ENCODE measurements at places on chromosomes 12 and 14. TPM values are rescaled to one million over a fixed set of nuclear protein-coding genes. Genes with fewer than 3 reads are reported as not detected.

- no peak for DNase-seq
These were observed 46.8 kb upstream of the RBM19 start for GRCh38 chr12:114012744-114013431.

Gene PRR4
- 3.2 TPM for total RNA-seq

Gene CACNA2D4
- 4.3 TPM for total RNA-seq

Gene TAS2R14
- total RNA-seq = 1.0 TPM

GRCh38 chr12:69843608-69844007, 18.6 kb downstream of the MYRFL start:
- no peak for DNase-seq

DNA sequence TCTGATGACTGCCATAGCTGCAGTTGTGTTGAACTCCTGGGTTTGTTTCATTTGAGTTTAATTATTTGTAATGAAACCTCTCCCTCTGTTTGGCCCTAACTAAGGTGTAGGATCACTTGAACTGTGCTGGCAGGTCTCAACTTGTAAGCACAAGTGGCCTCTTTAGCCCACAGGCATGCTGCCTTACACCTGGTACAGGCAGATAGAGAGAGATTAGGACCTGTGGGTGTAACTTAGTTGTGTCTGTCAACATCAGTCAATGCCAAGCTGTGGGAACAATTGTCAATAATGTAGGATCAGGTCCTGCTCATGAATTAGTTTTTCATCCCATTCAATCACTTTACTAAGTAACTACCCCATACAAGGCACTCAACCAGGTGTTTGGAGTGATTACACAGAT, 263.0 kb upstream of the G2E3 start:
- DNase-seq = no peak

GRCh38 chr12:124588751-124589267, 21.4 kb upstream of the NCOR2 start:
- peak; percentile 75 for DNase-seq

Gene RFX4
- total RNA-seq = not detected

DNA sequence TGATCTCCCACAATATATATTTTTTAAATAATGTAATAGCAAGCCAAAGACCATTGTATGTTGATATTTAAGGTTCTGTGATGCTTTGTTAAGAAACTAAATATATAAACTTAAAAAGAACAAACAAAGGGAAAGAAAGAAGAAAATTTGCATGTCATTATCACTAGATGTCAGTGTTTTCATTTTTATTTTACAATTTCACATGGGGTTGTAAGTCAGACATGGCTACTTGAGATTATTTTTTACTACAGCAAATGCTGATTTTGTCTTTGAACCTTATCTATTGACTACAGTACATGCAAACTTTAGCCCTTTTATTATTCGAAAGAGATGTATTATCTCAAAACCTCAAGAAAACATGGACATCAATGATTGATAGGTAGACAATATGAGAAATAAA, 36.1 kb downstream of the SLCO1C1 start:
- no peak for DNase-seq

Gene CLEC1A
- not detected for total RNA-seq

Gene TCL1B
- total RNA-seq = not detected
